NCI-H187 treated with DMSO at 0.1 percent for 48 hours (cell line): ENCODE measurements at places on chromosomes 2 and 18.

GRCh38 chr18:59910967-59911366 lies 11.2 kb downstream of the PMAIP1 start:
- no peak for DNase-seq

DNA sequence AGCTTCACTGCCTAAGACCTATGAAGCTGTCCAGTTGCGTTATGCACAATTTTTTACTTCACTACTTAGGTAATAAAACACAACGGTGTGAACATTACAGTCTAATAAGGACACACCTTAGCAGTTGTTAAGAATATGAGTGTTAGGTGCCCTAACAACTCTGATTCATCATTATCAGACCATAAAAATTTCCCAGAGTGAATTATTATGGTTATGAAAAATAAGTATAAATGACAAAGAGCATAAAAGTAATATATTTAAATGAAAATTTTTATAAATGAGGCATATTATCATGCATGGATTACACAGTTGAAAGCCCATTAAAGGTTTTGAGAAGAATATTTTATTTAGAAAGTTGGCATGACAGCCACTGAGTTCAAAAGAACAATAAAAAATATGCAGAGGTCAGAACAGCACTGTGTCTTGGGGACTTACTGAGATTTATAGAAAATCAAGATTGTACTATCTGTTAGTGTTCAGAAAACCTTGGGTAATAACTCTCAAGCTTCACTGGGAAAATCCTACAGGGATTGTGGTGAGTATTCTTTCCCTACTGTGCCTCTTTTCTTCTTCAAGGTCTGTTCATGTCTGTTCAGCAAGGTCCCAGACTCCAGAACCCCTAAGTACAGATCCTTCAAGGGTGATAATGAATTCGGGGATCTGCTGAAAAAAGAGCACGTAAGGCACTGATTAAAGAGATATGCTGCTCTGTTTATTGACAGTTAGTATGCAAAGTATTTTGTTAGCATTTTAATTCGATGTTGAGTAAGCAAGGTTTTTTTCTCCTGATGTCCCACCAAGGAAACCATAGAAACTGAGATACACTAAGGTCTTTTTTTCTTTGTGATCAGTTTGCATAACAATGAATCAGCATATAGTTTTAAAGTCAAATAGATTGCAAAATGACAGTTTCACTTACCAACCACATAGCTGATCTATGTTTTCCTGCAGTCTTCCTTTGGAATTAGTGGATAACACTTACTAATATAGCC lies 250.0 kb downstream of the DSEL start:
- no peak for DNase-seq

DNA sequence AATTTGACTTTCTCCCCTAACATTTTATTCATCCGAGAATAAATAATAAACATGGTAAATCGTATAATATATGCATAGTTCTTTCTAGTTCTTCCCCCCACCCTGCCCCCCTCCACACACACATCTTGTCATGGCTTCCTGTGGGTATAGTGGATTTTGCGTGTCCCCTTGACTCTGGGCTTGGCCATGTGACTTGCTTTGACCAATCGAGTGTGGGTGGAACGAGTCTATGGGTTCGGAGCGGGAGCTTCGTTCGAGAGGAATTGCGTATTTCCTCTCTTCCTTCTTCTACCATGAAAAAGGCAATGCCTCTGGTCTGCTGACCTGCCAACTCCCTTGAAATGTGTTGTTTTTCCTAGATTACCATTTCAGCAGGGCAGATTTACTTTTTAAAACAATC lies 175.2 kb downstream of the LTBP1 start:
- DNase-seq = no peak

- DNase-seq = no peak
Observed at GRCh38 chr2:29423061-29423666, 307.9 kb downstream of the CLIP4 start.

DNA sequence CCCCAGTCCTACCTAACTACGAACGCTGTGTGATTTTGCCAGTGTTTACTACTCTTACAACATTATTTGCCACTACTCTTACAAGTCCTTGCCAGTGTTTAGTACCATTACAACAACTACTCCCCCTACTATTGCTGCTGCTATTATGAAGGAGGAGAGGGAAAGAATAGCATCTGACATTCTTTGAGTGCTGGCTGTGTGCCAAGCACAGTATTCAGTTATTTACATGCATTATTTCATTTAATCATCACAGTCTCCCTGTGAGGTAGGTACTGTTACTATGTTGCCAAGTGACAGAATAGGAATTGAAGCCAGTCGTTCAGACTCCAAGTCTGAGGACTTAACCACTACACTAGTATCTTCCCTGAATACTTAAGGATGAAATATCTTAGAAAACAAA lies 185.9 kb upstream of the FOSL2 start:
- no peak for DNase-seq

DNA sequence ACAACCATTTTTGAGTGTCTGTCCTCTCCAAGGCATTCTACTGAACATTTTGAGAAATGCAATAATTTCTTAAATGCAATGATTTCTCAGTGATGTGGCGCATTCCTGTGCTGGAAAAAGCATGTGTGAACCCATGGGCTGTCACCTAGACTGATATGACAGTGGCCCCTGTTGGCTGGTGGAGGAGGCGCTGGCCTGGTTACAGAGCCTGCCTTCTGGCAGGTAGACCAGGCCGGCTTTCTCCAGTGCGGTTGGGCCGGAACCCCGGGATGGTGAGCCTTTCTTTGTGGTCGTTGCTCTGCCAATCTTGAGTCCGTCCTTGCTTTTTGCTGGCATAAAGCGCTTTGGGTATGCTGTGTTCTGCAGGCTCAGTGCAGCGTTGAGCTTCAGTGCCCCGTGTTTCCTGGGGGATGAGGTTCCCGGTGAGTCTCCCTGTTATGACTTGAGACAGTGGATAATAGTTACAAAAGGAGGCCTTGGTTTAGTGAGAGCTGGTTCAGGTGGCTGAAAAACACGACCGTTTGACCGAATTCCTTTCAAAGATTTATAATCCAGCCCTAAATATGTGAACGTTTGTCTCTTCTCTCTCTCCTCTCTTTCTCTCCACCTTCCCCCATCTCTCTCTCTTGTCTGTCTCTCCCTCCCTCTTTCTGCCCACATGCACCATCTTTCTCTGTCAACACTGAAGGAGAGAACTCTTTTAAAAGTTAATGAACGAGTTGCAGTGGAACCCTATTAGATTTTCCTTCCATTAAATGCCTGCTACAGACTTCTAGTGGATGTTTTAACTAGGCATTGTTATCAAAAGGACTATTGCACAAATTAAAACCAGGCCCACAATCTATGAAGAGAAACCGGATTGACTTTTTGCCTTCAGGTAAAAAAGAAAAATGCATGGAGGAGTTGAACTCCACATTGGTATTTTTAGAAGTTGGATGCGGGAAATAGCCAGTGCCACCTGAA lies 34.0 kb downstream of the TSHZ1 start:
- no peak for DNase-seq
